ENCODE measurements at places on chromosomes 1 and 21. TPM values are rescaled to one million over a fixed set of nuclear protein-coding genes. Genes with fewer than 3 reads are reported as not detected.
A peak's percentile ranks its signal among the peaks of the same experiment; 100 is the strongest.

DNA sequence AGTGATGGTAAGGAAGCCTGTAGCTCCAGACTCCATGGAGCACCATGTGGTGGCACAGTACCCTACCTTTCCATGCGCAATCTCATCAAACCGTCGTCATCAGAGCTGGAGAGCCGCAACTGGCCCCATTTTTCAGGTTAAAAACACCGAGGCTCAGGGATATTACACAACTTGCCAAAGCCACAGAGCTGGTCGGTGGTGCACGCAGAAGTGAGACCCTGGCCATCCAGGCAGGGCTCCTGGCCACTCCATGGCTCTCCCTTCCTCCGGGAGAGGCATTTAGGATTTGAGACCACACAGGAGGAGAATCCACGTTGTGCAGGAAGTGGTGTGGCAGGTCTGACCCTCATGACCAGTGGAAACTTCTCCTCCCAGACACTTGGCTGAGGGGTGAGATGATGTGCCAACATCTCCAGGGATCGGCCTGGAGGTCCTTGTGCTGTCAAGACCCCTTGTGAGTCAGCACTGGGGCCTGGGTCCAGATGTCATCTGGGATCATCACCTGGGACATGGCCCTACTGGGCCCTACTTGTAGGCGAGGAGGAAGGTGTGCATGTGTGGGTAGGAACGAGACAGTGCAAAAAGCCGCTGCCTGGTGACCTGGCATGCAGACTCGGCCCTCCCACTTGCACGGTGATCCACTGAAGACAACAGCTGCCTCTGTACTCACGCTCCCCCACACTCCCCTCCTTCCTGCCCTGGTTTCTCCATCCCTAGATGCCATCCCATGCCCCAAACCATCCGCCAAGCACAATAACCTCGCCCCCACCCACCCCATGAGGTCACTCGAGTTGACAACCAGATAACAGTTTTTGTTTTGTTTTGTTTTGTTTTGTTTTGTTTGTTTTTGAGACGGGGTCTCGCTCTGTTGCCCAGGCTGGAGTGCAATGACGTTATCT lies 10.4 kb downstream of the TFF3 start:
- no peak for DNase-seq

Gene STXBP3
- total RNA-seq: 25.5 TPM

Gene COL8A2
- 2.7 TPM for total RNA-seq

- peak; percentile 79 for DNase-seq
These were observed 86.4 kb downstream of the FAF1 start for GRCh38 chr1:50873458-50874187.

DNA sequence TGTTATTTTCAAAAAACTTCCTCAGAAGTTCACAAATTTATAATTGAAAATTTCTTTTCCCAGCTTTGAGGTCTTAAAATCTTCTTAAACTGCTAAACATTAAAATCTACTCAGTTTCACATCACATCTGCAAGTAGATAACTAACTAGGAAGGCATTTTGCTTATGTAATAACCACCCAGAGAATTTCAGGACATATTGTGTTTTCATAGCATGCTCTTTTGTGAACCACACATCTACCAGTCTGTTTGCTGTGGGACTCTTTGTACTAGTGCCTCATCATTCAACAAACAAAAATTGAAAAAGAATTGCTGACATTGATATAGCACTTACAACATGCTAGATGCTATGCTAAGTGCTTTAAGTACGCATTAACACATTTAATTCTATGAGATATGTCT lies 31.6 kb upstream of the C1orf146 start:
- DNase-seq: no peak

Gene TSPEAR
- total RNA-seq: 4.6 TPM

Measured in right cardiac atrium (tissue), 5 donors.